ENCODE measurements at places on chromosomes 3 and 15.
A peak's percentile ranks its signal among the peaks of the same experiment; 100 is the strongest.

DNA sequence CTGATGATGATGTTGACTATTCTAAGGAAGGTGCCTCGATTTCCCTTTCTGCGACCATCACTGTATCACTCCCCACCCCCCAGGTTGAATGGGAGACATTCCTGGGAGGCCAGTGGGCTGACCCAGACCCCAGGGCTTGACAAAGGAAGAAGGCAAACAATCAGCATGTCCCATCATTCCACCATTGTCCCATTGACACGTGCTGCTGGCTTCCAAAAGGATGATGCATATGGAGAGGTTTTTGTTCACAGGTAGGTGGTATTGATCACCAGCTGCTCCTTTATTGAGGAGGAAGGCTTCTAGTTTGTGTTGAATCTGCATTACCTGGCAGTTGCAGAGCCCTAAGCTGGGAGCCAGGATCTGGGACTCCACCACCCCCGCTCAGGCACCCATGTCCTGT lies 30.4 kb downstream of the RASGRF1 start:
- DNase-seq: no peak

- DNase-seq: no peak
Observed at GRCh38 chr15:41610048-41610447, 50.2 kb upstream of the MGA start.

DNA sequence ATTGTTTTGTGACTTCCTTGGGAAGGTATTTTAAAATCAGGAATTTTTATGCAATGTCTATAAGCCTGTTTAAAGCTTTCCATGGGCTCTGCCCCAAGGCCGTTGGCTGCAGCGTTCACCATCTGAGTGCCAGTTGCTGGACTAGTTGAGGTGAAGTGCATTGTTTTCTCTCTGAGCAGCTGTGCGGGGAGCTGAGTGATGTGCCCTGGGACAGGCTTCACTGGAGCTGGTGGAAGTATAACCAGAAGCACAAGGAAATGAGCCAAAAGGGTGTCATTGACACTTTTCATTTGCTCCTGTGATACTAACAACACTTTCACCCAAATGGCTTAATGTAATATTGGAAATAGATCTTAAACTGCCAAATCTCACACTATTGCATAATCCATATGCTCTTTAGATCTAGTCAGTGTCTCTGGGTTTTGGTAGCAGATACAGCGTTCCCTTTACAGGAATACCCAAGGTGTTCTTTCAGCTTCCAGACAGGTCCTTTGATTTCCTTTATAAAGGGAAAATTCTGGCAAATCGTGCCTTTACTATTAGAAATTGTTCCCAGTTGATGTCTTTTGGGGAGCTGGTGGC lies 29.2 kb downstream of the APH1B start:
- peak; percentile 85 for DNase-seq

GRCh38 chr15:100923902-100924301 lies 4.7 kb downstream of the LRRK1 start:
- no peak for DNase-seq

- no peak for DNase-seq
Observed at GRCh38 chr3:13317596-13318320, 102.4 kb downstream of the NUP210 start.

DNA sequence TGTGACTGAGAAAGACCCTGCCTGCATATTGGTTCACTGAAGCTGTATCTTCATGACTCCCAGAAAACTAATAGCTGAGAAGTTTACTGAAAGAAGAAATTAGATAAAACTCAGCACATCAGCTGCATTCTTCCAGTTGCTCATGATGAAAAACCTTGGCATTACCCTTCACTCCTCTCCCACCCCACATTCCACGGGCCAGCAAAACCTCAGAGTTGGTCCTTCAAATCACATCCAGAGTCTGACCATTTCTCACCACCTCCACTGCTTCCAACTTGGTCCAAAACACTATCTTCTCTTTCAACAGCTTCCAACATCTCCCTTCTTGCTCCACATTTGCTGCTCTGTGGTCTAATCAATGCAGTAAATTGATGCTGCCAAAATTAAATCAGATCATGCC lies 97.1 kb downstream of the CD47 start:
- DNase-seq: no peak

DNA sequence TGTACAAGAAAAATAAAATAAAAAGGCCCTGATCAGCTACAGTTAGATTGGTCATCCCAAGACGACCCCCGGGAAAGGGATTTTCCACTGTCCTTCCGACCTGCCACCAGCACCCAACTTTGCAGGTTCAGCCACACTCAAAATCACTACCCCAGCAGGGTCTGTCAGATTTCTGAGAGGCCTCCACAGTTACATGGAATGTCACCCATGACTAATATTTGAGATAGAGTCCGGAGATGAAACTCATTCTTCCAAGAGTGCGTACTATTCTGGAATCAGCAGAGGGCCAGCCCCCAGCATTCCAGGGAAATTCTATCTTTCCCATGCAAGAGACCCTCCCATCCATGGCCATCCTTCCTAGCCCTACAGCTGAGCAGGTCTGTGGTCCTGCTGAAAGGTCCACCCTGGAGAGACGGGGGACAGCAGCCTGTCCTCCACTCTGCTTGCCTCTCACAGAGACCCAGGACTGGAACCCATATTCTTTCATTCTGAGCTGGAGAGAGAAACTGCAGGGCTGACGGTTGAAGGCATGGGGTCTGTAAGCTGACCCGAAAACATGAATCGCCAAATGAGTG lies 5.8 kb downstream of the LIPC start:
- no peak for DNase-seq

DNA sequence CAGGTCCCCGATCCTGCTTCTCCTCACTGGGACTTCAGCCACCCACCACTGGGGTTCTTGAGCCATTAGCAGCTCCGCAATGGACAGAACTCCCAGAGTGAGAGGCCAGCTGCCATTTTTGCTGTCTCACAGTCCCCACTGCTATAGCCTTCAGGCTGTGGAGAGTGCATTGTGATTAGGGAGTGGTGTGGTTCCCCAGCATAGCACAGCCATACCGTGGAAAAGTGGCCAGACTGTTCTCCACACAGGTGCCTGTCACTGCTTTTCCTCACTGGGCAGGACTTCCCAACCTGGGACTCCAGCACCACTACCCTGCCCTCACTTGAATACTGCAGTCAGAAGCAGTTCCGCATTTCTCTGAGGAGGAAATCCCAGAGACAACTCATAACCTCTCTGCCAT lies 270.3 kb upstream of the DCBLD2 start:
- no peak for DNase-seq

DNA sequence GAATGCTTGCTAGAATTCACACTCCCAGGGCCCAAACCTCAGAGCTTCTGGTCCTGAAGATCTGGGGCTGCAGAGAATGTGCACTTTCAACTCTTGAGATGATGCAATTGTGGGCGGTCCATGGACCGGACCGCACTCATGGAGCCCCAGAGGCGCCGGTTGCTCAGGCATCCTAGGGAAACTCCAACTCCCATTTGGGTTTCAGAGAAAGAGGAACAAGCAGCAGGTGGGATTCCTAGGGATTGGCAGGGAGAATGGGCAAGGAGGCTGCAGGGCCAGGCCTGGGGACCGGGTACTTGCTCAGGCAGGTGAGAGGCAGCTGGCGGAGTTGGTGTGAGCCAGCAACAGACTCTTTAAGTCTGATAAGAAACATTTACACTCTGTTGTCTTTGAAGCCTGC lies 3.5 kb downstream of the NOX5 start:
- no peak for DNase-seq

GRCh38 chr3:56762718-56763117 lies 39.0 kb downstream of the ARHGEF3 start:
- no peak for DNase-seq

- DNase-seq: peak; percentile 3
Observed at GRCh38 chr3:70824773-70825172, 512.3 kb upstream of the MDFIC2 start.
